NCI-H2081 treated with DMSO at 0.1 percent for 48 hours (cell line): ENCODE measurements at places on chromosomes 2 and 18.

DNA sequence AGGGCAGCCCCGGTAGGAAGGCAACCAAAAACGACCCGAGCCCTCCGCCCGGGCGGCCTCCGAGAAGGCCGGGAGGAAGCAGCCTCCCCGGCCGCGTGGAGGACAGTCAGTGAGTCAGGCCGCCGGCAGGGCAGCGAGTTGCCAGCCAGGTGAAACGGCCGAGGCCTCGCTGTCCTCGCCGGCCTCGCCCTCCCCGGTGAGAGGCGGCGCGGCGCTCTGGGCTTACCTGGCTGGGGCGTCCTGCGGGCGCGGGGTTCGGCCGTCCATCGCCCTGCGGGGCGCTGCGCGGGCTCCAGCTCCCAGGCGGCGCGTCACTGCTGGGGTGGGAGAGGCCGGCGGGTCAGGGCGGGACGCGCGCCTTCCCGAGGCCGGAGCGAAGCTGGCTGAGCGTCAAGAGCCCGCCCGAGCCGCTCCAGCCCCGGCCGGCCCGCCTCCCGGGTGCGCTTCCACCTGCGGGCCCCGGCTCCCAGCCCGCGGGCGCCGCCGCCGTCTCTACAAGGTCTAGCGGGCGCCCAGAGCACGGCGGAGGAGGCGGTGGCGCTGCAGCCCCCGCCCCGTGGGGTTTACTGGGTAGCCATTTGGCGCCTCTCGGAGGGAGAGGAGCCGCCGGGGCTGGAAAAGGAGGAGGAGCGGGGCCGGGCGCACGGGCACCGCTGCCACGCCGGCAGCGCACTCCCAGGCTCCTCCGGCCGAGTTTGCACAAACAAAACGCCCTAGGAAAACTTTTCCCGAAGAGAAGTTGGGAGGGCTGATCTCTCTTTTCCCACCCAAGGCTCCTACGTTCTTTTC is 499 bp downstream of the COBLL1 start:
- no peak for DNase-seq

GRCh38 chr2:182559623-182560022 is 132.8 kb upstream of the PDE1A start:
- DNase-seq = no peak

- DNase-seq = no peak
Observed at GRCh38 chr18:30271716-30272115, 770.8 kb downstream of the DSC3 start.

GRCh38 chr18:59675346-59675745 is 21.9 kb downstream of the CCBE1 start:
- DNase-seq = no peak

DNA sequence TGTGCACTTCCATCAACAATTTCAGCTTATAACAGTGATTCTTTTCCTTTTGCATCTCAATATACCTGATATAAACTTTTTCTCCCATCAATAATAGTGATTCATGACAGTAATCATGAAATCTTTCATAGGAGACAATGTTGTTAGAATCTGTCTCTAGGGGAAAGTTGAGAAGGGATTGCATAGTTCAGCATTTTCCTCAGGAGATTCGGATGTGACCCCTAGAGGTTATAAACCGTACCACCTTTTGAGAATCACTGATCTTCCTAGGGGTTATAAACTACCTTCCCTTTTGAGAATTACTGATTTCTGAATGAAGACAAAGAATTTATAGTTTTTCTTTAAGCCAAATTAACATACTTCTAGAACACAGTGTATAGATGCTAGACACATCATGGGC is 53.0 kb upstream of the GALNT3 start:
- DNase-seq = no peak

- no peak for DNase-seq
Observed at GRCh38 chr2:43937269-43937820, 58.4 kb downstream of the LRPPRC start.
